ENCODE measurements at places on chromosomes 7 and 10.

- no peak for DNase-seq
Measured at GRCh38 chr10:116417821-116418220, 9.8 kb upstream of the PNLIPRP3 start.

DNA sequence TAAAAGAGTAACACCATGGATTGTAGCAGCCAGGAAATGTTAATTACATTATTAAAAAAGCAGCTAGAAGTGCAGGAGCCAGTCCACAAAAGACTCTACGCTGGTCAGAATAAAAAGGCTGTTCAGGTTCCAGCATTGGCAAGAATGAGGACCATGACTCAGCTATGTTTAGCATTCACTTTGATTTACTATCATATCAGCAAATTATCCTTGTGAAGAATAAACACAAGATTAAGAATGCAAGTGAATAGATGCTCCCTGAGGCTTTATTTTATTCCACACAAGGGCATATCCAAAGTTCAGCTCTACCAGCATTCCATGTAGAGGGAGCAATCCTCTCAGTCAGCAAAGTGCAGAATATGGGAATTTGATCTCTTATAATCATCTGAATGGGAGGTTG lies 13.6 kb downstream of the DGKB start:
- DNase-seq: no peak

DNA sequence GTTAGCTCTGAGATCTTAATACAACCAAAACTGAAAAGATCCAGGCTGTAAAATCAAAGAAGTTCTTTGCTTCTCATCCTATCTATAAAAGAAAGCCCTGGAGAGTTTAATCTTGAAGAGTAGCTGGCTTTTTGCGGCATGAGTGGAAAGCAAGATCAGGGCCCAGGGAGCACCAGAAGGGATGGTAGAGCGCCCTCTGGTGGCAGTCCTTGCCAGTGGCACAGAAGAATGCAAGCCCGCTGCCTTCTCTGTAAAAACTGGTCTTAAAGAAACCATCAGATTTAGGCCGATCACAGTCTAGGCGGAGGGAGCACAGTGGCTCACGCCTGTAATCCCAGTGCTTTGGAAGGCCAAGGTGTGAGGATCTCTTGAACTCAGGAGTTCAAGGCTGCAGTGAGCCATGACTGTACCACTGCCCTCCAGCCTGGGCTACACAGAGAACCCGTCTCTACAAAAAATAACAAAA lies 35.6 kb downstream of the CPN1 start:
- peak; percentile 68 for DNase-seq

DNA sequence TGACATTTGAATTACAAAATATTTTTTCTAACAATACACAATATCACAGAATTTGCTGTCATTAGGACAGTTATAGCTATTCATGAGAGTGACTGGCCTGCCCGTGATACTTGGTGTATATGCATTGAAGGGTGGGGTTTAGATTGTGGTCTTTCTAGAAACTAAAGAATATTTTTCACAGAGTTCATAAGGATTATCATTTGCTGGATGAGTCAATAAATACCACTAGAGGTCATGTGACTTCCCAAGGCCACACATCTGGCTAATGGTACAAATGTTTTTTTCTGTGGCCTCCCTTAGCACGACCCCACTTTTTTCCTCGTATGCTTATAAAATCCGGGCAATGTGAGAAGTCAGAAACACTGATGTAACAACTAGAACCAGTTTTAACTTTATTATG lies 5.2 kb downstream of the OPTN start:
- DNase-seq: no peak

- DNase-seq: no peak
Measured at GRCh38 chr10:72887043-72887442, 6.5 kb upstream of the OIT3 start.

DNA sequence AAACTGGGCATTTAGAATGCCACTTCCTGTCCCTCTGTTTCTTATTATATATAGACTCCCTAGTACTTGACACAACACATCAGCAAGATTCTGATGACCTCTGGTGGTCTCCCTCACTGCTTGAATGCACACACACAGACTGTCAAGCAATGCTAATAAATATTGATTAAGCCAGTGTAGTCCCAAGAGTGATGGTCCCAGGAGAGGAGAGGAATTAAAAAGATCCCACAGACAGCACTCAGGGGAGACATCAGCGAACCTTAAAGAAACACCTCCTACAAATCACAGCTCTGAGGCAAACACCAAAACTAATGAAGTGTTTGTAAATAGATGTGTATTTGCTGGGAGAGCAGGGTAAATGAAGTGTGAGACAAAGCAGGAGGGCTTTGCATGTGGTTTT lies 1291.2 kb downstream of the XPNPEP1 start:
- no peak for DNase-seq

DNA sequence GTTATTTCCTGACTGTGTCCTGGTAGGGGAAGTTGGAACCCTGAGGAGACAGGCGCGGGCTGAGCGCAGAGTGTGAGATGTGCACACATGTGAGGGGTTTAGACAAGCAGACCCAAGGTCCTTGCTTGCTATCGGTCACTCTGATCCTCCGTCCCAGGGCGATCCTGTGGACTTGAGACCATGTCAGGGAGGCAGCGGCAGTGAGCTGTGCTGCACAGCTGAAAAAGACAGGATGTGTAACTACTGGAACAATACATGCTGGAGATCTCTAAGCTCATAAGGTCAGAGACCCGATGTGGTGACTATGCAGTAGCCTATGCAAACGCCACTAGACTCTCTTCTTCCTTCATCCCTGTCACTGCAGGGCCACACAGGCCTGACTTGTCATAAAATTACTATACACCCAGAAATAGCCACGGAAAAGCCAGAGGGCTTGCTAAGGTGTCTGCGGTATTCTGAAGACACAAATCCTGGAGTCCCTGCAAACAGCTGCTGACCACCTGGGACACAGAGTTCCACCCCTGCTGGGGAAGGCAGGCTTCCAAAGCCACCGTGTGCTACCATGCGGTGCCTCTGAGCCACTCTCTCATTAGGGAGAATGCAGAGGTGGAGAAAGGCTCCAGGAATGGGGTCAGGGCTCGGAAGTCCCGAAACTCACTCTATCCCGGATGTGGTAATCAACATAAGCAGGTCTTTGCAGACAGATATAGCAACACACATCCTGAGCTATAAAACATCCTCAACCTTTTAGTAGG lies 91.1 kb upstream of the DDC start:
- no peak for DNase-seq

GRCh38 chr10:77090381-77091356 lies 546.9 kb downstream of the KCNMA1 start:
- DNase-seq: no peak

DNA sequence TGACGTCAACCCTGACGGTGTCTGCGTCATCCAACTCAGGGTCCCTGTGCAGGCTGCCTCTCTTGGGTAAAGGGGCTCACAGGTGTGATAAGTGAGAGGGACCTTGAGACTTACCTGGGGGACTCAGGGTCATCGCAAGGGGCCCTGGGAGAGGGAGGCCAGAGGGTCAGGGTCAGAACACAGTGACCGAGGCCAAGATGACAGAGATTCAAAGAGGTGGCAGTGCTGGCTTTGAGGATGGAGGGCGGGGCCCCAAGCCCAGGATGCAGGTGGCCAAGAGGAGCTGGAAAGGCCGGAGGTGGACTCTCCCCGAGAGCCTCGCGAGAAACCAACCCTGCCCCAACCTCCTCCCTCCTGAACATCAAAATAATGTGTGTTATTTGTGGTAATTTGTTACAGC lies 165.2 kb upstream of the PPP2R2D start:
- DNase-seq: no peak

DNA sequence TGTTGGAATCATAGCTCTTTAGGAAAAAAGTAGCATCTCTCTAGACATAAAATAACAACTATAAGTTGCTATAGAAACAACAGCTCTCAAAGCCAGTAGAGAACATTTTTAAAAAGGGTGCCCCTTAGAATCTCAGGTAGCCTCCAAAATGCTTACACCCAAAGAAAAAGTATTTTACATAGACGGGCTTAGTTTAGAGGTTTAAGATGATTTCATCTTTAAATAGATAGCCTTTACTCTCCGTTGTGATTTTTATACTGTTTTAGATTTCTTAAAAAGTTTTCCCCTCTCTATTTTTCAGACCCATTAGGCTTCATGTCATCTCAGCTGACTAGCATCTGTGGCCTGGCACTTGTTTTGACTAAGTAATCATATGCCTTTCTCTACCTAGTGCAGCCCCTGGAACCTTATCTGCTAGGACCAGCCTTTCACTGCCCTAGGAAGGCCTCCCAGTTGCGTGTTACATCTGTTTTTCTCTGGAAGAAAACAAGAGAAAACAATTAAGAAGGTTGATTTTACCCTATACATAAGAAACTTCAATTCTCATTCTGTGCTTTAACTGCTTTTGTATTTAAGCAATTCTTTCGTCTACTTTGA lies 6.9 kb upstream of the BPGM start:
- DNase-seq: no peak

- DNase-seq: no peak
Measured at GRCh38 chr7:158076215-158076614, 511.4 kb downstream of the PTPRN2 start.

GRCh38 chr10:15245530-15245929 lies 77.0 kb upstream of the NMT2 start:
- peak; percentile 10 for DNase-seq

DNA sequence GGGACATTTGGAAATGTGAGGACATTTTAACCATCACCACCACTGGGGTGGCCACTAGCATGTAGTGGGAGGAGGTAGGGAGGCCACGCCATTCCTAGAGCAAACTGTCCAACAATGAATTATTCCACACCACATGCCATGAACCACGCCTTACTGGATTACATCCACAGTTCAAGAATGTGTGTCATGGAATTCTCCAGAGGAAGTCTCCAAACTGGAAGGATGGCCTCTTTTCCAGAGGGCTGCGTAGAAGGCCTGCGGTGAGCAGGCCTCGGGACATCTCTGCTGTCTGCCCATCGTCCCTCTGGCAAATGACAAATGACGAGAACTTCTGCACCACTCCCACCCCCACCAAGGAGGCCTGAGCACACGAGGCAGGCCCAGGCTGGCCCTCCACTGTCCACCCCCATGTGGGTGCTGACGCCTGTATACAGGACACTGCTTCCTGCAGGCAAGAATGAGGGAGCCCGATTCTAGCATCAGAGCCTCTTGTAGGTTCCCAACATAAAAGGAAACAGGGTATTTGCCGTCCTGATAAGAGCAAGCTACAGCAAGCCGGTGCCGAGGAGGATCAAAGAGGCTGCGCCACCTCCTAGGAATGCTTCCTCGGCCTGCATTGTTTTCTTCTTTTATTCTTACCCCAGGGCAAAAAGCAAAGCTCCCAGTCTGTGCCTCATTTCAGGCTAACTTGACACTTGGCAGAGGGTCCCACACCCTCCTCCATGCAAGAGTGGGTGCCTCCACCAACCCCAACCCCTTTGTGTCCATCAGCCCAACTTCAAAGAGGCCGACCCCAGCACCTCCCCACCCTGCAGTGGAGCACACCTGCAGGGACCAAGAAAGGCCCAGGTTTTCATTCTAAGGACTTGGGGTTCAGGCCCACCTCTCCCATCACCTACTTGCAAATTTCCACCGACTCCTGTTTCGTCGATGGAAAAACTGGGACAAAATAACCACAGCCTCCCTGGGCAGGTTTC lies 23.9 kb downstream of the TNS3 start:
- DNase-seq: no peak

- no peak for DNase-seq
Measured at GRCh38 chr10:96791902-96792301, 40.2 kb upstream of the LCOR start.

GRCh38 chr10:93951905-93952304 lies 41.8 kb upstream of the PLCE1 start:
- no peak for DNase-seq

GRCh38 chr7:100003711-100004661 lies 11.4 kb upstream of the ZKSCAN1 start:
- DNase-seq: no peak

DNA sequence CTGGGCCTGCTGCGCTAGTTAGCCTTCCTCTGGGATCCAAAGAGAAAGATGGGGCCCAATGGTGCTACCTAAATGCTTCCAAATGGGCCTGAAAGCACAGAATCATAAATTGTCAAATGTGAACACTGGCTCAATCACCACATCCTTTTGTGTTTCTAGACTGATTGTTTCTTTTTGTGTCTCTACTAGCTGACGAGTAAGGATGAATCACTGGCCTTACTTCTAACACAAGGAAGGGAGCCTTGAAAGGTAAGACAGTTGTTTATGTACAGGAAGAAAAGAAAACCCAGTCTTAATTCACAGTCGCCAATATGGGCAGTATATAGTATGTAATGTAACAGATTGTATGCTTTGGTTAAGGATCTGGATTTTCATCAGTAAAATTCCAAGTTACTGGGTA lies 89.5 kb downstream of the ZNF92 start:
- DNase-seq: no peak

- no peak for DNase-seq
Measured at GRCh38 chr10:17056781-17057428, 72.7 kb downstream of the CUBN start.

DNA sequence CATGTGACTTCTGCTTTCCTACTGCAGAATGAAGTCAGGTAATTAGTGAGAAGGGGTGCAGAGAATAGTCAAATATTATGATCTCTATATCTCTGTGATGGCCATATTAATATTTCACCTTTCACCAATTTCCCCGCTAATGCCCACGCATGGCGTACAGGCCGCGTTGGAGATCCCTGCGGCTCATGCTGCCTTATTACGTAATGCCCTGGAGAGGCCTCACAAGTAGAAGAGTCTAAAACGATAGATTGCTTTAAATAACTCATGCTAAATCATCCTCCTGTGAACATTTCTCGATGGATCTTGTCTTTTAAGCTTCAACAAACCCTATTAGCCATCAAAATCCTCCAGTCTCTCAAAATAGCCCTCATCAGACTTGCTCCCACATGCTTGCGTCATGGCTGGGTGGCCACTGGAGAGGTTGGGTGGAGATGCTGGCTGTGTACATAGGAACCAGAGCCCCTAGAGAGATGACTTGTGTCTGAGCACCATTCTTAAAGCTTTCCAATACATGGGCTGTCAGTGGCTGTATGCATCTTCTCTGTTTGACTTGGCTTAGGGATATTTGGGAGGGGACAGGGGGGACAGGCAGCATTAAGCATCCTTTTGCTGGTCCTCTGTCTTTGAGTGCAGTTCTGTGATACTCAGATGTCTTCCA lies 79.5 kb upstream of the INSYN2A start:
- DNase-seq: no peak

DNA sequence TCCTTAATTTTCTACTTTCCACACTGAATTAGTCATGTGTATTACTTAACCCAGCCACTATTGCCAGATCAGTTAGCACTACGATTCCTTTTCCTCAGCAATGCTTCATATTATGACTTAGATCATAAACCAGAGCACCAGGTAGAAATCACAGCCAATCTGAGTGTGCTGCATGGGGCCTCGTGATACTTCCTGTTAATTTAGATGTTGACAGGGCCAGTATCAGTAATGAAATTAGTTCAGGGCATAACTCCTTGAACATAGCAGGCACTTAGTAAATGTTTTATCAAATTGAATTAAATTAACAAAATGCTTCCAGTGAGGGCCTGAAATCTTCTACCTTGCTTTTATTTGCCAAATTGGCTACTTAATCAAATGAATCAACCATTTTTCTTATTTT lies 169.3 kb upstream of the LRGUK start:
- no peak for DNase-seq

DNA sequence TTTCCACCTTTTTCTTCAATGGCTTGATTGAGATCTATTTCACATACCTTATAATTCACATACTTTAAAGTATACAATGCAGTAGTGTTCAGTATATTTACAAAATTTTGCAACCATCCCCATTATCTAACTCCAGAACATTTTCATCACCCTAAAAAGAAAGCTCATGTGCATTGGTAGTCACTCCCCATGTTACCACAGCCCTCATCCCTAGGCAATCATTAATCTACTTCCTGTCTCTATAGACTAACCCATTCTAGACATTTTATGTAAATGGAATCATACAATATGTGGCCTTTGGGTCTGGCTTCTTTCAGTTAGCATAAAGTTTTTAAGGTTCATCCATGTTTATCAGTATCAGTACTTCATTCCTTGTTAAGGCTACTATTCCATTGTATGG lies 214.2 kb downstream of the WDR11 start:
- DNase-seq: no peak

Data from stimulated activated naive CD4-positive, alpha-beta T cell (primary cell).